ENCODE measurements at places on chromosomes 6 and 20.

- peak; percentile 41 for DNase-seq
Measured at GRCh38 chr6:35392111-35392702, 49.8 kb downstream of the PPARD start.

- DNase-seq: no peak
Measured at GRCh38 chr6:27294409-27294808, 17.7 kb downstream of the POM121L2 start.

- DNase-seq: no peak
Measured at GRCh38 chr6:31383149-31383548, 20.2 kb upstream of the MICA start.

GRCh38 chr6:16157909-16158308 lies 29.0 kb downstream of the MYLIP start:
- DNase-seq: no peak

DNA sequence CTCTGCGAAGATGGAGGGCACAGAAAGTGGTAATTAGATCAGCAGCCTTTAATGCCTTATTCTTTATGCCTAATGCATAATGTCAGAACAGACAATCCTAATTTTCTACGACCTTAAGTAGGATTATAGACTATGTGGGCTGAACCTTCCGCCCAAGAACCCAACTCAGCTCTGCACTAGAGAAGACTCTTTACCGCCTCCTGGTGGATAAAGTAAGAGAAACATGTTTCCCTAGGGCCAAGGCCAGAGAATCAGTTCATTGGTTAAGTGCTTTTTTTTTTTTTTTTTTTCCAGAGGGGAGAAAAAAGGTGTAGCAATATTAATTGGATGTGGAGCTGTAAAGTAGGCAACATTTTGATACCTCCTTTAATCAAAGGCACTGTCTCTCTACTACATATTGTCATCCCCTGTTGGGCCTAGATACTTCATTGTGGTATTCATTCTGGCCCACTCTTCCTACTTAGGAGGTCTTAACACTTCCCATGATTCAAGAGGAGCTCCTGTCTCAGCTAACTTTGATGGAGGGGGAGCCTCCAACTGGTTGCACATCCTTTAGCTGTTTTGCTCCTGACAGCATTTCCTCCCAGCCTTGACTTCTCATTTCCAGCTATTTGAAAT lies 124.9 kb upstream of the NRN1 start:
- no peak for DNase-seq

DNA sequence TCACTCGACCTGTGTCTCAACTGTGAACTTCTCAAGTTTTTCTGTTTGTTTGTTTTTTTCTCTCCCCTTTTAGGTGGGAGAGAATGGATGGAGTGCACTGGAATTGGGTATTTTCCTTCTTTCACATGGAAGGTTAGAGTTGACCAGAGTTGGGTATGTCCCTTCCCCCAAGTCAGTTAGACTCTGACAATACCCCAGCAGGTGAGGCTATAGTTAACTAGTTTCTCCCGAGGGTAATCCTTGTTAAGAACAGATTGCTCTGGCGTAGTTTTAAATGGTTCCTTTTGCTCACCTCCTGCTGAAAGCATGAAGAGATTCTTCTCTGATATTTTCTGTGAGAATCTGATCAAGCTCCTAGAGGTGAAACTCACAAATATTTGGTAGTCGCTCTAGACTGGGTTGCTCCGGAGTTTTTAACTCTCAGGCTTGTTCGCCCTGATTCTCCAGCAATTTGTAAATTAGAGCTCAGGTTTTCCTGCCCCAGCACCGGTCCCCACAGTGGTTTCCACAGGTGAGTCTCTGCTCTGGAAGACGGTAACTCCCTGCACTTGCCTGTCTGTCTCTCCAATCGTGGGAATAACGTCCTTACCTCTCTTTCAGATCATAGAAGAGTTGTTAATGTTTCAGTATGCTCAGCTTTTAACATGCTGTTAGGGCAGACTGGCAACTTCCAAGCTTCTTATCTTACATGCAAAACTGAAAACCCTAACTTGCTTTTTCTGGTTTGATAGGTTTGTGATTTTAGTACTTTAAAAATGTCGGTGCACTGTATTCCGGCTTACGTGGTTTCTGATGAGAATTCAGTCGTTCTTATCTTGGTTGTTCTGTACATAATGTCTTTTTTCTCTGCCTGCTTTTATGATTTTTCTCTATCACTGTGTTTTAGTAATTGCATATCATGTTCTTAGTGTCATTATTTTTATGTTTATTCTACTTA lies 111.2 kb upstream of the HIVEP1 start:
- DNase-seq: no peak

- no peak for DNase-seq
Measured at GRCh38 chr6:128516514-128516898, 3.9 kb downstream of the PTPRK start.

GRCh38 chr6:52362443-52363227 lies 684 bp downstream of the PAQR8 start:
- DNase-seq: no peak

DNA sequence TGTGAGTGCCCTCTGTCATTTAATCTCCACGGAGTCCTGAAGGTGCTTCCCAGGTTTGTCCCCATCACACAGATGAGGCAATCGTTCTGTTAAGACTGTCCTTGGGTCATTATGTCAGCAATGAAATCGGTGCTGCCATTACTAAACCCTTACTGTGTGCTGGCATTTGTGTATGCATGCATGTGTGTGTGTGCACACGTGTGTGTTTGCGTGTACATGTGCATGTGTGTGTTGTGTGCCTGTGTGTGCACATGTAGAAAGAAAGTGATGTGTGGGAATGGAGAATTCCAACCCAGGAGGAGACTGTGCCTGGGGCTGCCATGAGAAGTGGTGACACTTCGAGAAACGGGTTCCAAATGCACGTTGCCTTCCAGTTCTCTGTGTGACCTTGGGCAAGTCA lies 110.3 kb downstream of the CDH26 start:
- no peak for DNase-seq

GRCh38 chr20:53141201-53142050 lies 169.3 kb downstream of the TSHZ2 start:
- no peak for DNase-seq

DNA sequence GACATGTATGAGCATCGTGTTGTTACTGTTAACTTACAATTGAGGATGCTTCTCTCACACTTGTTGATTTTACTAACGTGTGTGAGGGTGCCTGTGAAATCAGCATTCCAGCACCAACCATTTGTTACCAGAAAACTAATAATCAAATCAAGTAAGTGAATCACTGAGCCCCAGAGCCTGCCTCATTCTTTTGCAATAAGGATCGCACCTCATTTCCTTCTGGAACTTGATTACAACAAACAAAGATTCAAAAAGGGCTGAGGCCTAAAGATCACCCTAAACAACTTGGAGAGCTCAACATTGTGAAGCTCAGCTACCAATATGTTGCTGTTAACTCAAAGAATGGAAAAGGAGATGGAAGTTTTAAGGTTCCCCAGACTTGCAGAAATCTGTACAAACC lies 274.7 kb downstream of the TFAP2A start:
- no peak for DNase-seq

DNA sequence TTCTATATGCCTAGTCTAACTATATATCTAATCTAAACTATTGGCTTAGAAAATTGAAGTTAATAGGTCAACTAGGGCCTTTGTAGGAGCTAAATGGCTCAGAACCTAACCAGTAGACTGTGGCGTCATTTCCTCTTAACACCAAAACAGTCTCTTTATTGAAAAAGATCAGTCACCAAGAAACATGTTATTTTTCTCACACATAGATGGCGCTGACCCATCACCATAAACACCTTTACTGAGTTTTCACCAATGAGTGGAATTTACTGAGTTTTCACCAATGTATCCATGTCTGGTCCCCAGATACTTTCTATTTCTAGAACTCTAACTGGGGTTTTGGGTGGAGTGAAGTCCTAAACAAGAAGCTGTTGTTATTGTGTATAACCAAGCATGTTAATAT lies 636.0 kb downstream of the BCKDHB start:
- DNase-seq: no peak

GRCh38 chr6:105320271-105320670 lies 82.6 kb downstream of the PREP start:
- DNase-seq: peak; percentile 33

DNA sequence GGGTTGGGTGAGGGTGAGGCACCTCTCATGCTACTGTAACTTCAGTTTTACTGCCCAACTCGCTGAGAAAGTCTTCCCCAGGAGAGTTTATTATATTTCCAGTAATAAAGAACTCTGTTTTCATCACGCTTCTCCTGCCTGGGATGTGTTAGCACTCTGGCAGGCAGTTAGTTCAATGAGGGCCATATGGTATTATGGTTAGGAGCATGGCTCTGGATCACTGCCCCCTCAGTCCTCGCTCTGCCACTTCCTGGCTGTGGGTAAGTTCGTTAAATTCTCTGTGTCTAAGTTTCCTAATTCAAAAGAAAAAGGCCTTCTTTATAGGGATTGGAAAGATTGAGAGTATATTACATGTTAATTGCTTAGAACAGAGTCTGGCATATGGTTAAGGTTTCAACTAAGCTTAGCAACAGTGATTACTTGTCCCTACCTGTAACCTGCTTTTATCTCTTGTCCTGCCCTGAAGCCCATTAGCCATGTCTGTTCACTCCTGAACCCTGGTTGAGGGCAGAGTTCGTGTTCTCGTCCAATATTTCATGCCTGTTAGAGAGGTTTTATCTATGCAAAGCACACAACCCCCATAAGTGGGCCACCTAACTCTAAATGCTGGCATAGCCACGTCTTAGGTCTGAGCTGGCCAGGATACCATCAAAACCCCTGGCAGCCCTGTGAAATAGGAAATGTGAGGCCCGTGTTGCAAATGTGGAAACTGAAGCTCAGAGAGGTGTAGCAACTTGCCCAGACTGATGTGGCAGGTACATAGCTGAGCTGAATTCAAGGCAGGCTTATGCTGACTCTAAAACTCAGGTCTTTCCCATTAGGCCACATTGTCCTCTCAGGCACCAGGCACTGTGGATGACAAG lies 342.5 kb upstream of the JARID2 start:
- DNase-seq: no peak

DNA sequence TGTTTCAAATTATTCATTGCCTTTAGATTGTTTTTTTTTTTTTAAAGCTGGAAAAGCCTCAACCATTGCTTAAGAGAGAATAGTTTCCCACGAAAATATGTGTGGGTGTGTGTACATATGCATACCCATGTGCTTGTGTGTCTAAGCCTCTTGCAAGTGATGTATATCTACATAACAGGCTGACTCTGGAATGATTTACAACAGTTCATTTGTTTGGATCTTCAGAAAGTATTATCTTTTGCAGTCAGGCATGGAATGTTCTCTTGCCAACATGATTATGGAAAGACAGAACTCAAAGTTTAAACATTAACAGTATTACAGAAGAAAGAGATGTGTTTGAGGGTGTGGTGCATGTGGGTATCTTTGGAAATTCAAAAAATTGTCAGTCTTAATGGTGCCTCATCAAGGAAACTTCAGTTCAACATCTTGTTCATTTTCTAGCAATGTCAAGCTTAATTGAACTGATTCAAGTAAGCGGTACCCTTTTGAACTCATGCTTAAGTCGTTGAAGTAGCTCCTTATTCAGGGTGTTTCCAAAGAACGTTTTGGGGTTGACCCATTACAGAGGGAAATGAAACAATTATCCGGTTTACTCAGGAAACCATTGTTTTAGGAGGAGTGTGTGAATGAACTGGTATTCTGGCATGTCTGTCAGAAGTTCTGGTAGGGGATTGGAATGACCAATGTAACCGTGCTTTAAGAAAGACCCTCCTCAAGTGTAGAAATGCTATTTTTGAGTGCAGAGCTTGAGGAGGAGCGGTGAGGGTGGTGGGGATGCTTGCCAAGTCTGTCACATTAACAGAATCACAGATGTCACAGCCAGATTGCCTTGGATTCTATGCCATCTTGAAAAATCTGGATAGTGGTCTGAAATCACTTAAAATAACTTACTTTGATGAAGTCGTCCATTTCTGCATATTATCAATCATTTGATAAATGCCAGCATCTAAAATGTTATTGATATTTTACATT lies 60.3 kb downstream of the ADGRG6 start:
- DNase-seq: no peak

- DNase-seq: no peak
Measured at GRCh38 chr6:169970306-169970988, 219.0 kb downstream of the ERMARD start.

DNA sequence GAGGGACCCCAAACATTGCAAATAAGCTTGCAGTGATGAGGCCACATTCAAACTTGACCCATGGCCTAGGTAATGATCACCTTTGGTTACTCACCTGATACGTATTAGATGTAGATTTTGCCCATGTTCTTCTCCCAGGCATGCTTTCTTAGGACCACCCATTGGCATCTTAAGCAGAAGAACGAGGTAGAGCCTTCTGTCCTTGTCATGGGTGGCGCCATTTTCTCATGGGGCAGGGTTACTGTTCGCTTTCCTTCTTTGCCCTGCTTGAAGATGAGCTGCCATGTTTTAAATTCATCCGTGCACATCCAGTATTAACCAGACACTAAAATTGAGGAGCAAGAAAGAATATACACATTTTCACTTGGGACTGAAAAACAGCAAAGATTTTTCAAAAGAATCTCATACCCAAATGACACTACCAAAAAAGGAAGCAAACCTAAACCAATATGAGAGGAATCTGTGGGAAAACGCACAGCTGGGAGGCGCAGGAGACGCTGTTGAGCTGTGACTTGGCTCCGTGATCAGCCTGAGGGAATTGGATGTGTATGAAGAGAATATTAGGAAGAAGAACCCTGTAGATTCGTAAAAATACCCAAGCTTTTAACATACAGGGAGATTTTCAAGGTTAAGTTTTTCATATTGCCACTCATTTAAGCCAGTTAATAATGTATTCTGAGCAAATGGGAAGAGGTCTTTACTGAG lies 36.6 kb downstream of the GMPR start:
- DNase-seq: no peak

DNA sequence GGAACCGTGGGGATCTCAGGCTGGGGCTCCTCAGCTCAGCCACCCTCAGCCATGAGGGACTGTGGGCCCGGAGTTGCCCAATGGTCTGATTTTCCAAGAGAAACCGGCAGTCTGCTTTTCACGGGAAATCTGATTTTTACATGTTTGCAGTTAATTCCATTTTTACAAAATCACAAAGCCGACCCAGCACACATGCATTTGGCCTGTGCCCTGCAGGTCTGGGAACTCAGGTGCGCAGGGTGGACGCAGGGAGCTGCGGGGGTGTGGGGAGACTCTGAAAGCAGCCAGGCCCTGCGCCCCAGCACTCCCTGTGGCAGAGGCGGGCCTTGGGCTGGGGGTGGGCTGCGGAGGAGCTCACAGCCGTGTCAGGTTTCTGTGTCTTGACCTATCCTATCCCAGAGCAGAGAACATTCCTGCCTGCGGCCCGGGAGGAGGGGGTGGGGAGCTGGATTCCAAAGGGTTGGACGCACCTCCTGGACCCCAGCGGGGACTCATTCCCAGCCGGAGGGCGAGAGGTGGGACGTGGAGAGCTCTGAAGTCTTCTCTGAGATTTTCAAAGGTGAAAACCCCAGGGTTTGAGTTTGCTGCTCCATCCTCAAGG lies 60.6 kb downstream of the ADNP start:
- DNase-seq: no peak

Measured in NCI-H187 (cell line).